ENCODE measurements at places on chromosomes 1 and 21.

- DNase-seq: no peak
Measured at GRCh38 chr21:45286671-45287437, 841 bp downstream of the POFUT2 start.

- DNase-seq: no peak
Measured at GRCh38 chr1:197744979-197745378, 30.3 kb downstream of the DENND1B start.

- no peak for DNase-seq
Measured at GRCh38 chr1:39272027-39272797, 67.7 kb downstream of the MACF1 start.

DNA sequence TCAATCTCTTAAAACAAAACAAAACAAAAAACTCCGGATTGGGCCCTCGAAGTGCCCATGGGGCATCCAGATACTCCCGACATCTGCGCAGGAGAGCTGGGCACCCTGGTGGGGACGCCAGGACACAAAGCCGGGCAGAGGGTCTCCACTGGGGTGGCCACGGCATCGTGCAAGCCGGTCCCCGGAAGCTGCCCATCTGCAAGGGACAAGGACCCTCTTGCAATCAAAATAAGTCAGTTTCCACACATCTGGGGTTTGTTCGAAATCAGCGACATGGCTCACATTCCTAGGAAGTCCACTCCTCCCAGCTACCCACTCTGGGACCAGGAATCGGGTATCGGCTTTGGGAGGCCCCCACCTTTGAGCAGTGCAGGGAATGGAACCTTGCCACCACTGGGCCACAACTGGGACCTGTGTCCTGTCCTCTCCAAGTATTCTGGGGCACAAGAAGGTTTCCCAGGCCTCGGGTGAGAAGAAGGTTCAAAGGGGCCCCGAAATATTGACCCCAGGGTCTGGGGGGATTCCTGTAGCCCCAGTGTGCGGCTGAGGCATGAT, 4.6 kb upstream of the PRDM16 start:
- DNase-seq: no peak

DNA sequence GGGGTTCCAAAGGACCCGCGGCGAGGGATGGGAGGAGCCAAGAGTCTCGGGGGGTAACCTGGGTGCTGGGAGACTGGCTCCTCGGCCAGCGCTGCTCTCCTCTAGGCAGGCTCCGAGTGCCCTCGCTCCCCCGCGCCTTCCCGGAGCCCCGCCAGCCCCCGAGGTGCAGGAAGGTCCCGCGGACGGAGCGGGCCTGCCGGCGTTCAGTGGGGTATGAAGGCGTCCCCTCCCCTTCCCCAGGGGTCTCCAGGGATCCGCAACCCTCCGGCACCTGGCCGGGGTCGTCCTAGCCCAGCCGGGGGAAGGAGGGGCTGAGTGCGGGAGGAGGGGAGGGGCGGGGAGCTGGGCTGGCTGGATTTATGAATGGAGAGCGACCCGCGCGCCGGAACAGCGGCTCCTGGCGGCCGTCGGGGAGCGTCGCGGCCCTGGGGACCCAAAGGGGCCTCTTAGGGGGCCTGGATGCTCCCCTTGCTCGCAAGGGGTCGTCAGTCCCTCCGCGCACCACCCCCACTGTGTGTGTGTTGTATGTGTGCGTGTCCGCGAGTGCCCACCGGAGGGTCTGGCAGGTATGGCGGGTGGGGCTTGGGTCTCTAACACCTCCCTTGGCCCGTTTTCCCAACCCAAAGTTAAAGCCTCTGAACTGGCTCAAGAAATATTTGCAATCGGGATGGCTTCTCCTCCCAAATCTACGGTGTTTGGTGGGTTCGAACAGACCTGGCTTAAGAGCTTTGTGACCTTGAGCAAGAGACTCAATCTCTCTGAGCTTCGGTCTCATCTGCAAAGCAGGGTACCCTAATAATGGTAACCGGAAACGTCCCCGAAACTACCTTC, 642 bp downstream of the HCRTR1 start:
- DNase-seq: peak; percentile 53

DNA sequence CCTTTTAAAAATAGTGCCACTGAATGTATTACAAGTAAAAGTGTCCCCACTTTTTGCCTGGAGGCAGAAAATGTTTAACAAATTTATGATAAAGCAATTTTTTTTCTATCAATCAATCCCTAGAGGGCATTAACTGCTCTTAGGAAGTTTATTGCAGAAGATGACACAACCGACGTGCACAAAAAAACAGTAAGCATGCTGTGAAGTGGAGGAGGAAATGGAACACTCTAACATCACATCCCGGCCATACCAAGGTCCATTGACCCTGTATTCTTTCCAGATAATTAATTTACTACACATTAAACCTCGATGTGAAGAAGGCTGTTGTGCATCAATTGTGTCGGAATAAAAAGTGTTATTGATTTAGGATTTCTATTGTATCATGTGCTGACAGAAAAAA, 264.9 kb upstream of the NR5A2 start:
- no peak for DNase-seq

DNA sequence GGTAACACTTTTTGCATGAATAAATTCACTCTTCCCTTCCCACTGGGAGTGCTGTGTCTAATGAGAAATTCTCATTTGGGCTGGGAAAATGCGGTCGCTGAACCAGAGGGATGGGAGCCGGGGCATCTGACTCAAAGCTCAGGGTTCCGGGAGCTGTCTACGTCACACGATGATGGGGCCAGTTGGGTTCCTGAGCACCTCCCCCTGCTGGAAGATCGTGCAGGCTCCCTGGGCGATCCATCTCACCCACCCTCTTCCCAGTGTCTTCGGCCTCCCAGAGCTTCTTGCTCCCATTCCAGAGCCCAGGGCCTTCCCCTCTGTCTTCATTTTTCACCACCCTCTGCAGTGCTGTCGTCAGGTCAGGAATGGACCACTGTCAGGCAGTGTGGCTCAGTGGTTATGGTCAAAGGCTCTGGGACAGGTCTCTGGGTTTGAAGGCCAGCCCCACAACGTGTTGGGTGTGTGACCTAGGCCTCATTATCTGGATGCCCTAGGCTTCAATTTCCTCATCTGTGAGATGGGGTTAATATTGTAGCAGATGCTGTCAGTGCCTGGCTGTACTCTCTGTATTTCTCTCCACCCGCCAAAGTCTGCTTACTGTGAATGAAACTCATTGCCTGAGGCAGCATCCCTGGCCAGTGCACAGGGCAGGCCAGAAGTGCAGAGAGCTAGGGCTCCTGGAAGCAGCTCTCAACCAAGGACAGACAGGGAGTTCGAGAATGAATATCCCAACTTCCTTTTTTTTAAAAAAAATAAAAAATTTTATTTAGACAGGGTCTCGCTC, 31.8 kb downstream of the IGSF21 start:
- DNase-seq: no peak

GRCh38 chr1:158068918-158069317, 75.5 kb downstream of the KIRREL1 start:
- no peak for DNase-seq

- DNase-seq: no peak
Measured at GRCh38 chr1:204842892-204843291, 27.8 kb upstream of the NFASC start.

GRCh38 chr1:29621826-29622435, 385.6 kb downstream of the PTPRU start:
- DNase-seq: no peak

DNA sequence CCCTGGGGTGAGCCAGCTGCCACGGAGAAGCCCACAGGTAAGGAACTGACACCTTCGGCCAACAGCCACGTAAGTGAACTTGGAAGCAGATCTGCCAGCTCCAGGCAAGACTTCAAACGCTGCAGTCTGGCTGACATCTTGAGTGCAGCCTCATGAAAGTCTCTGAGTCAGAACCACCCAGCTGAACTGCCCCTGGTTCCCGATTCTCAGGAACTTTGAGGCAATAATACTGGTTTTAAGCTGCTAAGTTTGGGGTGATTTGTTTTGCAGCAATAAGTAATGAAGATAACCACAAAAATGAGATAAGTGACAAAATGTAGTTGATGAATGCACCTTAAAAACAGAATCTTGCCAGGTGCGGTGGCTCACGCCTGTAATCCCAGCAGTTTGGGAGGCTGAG, 48.5 kb downstream of the MAP3K7CL start:
- DNase-seq: no peak

- peak; percentile 7 for DNase-seq
Measured at GRCh38 chr1:180623579-180624347, 8.1 kb upstream of the XPR1 start.

DNA sequence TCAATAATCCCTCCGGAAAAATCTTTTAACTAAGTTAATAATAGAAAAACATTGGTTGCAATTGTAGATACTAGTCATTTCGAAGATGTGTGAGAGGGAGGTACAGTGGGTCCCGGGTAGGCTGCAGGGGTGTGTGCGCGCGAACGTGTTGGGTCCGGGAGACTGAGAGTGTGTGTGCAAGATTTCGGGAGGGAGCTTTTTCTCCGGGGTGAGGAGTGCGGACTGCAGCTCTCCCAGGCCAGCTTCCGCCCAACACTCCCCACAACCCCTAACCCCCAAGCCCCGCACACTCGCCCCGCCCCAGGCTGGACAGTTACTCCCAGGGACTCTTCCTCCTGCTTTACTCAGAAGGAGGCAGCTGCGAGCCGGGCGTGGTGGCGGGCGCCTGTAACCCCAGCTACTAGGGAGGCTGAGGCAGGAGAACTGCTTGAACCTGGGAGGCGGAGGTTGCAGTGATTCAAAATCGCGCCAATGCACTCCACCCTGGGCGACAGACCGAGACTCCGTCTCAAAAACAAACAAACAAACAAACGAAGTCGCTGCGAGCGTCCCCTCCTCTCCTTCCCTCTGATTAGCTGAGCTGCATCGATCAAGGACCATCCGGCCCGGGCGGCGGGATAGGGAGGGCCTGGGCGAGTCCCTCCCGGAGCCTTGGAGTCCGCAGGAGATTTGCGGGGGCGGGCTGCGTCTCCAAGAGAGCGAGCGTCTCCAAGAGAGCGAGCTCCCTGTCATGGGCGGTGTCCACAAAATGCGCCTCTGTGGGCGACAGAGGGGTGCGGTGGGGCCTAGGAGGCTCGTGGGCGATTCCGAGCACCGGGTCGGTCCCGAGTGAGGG, 28.3 kb upstream of the PPM1J start:
- no peak for DNase-seq

DNA sequence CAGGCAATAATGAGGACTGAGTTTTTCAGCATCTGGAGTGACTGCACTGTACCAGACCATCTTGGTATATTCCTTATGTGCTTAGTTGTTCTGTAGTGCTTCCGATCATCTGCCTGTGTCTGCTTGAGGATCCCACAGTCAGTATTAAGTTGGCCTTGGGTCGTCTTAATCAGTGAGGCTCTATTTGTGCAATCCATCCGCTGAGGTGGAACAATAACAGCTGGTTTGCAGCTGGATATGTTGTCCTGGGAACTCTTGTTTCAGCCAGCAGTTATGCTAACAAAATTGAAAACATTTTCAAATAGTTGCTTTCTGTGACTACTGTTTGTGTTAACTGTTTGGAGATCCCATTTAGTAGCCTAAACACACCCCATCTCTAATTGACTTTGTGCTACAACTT, 73.7 kb downstream of the LAMC1 start:
- no peak for DNase-seq

- no peak for DNase-seq
Measured at GRCh38 chr1:30101487-30102227, 621.7 kb downstream of the MATN1 start.

- no peak for DNase-seq
Measured at GRCh38 chr1:1262071-1262470, 11.6 kb downstream of the UBE2J2 start.

- no peak for DNase-seq
Measured at GRCh38 chr1:4978660-4979390, 324.4 kb downstream of the AJAP1 start.

GRCh38 chr1:236502972-236503639, 20.7 kb upstream of the LGALS8 start:
- peak; percentile 80 for DNase-seq

DNA sequence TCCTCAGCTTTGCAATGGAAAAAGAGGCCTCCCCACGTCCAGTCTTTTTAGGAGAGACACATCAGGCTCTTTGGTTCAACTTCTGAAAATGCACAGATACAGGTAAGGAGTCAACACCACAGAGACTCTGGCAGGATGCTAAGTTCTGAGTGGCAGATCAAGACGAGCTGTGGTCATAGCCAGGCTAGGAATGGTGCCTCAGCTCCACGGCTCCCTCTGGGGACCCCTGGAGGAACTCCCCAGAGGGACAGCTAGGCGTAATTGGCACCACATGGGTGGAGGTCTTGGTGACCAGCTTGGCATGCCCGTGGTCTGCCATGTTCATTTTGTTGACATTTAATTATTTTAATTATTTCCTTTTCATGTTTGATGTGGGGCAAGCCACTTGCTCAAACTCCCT, 206.1 kb downstream of the KAZN start:
- DNase-seq: peak; percentile 54

- no peak for DNase-seq
Measured at GRCh38 chr1:198691063-198691462, 52.2 kb downstream of the PTPRC start.

DNA sequence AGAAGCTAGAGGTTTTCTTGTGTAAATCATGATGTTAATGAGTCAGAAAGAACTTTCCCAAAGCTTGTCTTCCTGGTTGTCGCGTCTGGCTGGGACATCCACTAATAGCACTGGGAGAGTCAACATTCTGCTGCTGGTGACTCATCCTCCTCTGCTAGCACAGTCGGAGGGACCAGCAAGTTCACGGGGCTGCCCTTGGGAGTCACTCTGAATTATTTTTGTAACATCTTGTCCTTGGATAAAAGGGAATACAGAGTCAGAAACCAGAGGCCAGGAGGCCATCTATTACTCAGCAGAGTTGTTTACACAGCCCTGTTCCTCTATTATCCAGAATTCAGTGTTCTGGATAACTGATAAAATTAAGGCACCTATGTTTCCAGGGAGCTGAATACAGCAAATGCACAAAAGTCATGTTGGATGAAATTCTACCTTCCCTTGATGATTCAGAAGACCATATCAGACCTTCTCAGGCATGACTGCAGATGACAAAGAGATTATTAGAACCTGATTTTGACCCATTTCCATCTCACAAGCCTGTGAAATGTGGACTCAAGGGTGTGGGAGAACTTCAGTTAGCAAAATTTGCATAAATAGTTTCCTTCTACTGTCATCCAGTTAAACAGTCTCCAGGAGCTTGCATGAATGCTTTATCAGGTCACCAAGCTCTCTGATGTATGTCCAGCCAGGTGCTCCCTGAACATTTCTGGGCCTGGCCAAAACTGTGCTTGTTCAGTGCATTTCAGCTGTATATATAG, 68.1 kb downstream of the JAK1 start:
- peak; percentile 75 for DNase-seq

GRCh38 chr1:186679924-186680244, 339 bp downstream of the PTGS2 start:
- no peak for DNase-seq

DNA sequence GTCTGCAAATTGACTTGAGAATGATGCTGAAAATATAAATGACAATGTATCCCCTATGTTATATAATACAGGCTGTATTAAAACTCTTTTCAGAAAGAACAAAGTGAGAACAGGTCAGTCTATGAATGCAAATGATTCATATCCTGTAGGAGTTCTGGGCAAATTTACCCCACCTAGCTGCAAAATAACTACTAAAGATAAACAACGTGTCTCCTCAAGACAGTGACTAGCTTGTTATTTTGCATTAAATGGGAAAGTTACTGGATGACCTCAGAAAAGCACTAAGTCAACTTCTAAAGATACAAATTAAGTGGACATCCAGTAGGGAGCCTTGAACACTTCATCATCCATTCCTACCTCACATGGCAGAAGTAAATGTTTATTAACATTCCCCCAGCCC, 11.1 kb downstream of the RNF19B start:
- DNase-seq: no peak

All from NB4 (cell line).